ENCODE measurements at places on chromosomes 5 and 9.

DNA sequence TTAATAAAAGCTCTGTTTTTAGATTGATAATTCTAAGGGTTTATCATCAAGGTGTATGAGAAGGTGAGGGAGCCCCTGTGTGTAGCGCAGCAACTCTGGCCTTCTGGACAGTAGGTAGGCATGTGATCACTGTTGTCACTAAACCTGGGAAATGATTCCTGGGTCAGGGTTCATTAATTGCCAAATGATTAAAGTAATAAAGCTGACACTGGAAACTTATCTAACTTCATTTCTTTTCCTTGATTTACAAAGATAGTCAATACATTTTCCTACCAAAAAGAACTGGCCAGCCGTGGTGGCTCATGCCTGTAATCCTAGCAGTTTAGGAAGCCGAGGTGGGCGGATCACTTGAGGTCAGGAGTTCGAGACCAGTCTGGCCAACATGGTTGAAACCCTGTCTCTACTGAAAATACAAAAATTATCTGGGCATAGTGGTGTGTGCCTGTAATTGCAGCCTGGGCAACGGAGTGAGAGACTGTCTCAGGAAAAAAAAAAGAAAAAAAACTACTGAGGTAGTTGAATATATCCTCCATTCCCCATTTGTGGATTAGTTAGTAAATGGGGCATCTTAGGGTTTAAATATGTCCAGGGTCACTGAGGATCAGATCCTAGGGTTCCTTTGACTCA lies 2.4 kb downstream of the EHMT1 start:
- DNase-seq: peak; percentile 34

DNA sequence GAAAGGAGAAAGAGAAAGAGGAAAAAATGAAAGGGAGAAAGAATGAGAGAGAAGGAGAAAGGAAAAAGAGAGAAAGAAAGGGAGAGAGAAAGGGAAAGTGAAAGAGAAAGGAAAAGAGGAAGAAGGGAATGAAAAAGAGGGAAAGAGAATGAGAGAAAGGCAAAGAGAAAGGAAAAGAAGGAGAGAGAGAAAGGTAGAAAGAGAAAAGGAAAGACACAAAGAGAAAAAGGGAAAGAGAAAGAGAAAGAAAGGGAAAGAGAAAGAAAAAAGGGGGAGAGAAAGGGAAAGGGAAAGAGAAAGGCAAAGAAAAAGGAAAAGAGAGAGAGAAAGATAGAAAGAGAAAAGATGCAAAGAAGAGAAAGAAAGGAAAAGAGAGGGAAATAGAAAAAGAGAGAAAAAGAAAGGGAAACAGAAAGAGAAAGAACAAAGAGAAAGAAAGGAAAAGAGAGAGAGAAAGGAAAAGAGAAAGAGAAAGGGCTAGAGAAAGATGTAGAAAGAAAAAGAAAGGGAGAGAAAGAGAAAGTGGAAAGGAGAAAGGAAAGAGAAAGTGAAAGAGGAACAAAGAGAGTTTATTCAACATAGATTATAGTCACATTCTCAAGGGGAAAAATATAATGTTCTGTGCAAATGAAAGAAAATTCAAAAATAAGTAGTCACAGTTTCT lies 165.2 kb downstream of the TMEM38B start:
- DNase-seq: no peak

DNA sequence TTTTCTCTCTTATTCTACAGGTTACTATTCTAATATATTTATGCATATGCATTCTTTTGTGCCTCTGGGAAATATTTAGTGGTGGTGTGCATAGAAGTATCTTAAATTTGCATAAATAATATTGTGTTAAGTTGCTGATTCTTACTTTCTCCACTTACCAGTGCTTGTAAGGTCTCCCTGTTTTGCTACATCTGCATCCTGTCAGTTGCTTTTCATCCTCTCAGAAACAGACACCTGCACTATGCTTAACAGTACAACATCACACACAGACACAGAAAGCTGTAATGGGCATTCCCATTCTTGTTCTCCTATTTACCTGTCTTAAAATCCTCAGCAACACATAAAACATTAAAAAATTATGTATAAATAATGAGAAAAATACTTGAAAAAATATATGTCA lies 713.3 kb upstream of the RGMB start:
- DNase-seq: no peak

- no peak for DNase-seq
These were observed 34.2 kb downstream of the THBS4 start for GRCh38 chr5:80069251-80069800.

GRCh38 chr5:127187706-127188105 lies 102.9 kb upstream of the MEGF10 start:
- no peak for DNase-seq

DNA sequence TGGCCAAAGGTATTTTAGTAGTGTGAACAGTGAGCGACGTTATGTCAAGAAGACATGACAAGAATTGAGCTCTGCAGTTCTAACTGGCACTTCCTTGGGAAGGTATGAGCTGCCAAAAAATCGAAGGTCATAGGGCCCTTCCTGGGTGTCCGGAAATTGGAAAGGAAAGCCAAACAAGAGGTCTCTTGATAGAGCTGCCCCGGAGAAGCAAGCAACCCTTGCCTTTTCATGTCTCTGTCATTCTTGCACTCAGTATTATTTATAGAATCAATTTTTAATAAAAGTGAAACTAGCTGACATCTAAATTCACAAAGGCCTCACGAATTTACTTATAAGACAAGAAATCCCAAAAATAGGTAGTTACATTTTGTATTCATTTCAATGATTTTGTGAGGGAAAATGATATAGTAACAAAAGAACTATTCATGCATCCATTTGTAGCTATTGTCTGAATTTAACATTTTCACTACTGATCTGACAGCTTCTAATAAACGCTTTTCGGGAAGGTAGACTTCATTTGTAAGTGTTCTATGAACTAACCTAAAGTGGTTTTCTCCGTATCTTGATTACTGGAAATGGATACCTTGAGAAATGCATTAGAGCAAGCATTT lies 113.8 kb upstream of the VCAN start:
- DNase-seq: no peak

DNA sequence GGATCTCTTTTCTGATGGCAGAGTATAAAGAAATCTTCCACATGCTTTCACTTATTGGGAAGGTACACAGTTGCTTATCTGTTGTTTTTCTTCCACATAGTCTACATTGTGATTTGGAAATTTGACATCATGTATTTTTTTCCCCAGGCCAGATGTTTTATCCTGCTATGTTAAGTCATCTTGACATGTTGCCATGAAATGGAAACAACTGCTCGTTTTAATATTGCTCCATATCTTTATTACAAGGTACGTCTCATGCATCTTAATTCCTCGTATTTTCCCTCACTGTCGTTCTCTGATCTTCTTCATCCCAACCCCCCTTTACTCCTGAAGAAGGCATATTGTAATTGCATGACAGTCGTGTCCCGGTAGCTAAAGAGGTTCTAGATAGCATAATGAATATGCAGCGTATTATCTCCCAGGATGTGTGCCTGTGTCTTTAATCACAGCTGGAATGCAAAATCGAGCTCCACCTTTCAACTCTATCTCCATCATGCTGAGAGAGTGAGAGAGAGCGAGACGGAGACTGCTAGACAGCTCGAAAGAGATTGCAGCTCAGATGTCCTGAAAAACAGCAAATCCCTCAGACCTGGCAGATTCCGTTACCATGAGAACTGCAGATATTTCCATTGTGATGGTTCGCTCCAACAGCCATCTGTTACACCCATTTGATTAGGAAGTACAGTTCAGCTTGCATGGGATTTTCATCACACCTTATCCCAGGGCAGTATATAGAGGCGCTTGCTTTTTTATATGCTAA lies 281.7 kb downstream of the TMEM38B start:
- no peak for DNase-seq

GRCh38 chr9:99024959-99025358 lies 80.0 kb upstream of the TGFBR1 start:
- no peak for DNase-seq

DNA sequence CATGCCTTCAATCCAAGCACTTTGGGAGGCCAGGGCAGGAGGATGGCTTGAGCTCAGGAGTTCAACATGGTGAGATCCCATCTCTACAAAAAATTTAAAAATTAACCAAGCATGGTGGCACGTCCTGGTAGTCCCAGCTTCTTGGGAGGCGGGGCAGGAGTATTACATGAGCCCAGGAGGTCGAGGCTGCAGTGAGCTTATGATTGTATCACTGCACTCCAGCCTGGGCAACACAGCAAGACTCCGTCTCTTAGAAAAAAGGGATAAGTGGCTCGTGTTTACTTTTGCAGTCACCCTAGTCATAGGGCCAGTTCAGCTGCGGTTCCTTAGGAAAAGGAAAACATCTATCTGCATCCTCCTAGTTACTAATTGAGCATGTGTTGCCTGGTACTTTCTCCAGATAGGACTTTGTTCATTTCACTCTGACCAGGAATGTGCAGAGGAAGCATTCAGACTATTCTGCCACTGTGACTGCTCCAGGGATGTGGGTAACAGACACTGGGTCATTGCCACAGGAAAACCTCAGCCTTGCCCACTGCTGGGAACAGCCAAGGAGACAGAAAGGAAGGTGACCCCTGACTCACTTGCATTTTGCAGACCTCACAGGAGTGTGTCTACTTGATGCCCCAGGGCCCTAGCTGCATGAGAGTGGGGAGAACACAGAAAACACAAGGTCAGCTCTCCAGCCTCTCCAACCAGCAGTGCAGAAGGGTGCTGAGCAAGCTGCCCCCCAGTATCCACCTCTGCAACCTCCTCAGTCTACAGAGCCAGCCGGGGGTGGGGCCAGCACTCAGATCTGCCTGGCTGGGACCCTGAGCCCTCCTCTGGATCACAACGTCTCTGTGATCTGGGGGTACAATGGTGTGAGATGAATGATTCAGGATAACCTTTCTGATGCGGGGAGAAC lies 33.9 kb upstream of the ALDH1B1 start:
- DNase-seq: no peak

GRCh38 chr5:148904440-148904839 lies 78.0 kb downstream of the ADRB2 start:
- no peak for DNase-seq

DNA sequence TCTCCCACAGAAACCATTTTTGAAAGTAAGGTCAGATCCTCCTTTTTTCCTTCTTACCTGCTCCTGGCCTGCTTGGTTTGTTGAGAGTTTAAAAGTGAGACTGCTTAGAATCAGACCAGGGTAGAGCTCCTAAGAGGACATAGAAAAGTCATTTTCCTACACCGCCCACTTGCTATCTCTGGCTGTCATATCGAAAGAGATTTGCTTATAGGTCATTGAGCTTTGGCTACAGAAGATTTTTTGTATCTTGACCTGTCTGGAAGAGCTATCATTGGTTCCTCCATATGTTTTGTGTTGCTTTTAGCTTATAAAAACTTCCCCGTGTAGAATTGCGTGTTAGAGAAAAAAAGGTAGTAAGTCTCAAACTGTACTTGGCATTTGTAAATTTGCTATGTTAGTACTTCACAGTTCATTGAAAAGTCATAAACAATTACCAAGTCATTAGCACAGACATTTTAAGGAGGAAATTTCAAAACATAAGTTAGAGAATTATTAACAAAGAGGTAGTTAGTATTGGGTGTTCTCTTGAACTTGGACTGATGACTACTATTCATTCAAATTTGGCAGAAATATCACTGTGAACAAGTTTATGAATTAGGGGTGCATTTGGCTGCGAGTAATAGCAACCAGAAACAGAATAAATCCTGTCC lies 96.6 kb downstream of the MAN2A1 start:
- no peak for DNase-seq

GRCh38 chr9:21710548-21711191 lies 91.8 kb upstream of the MTAP start:
- DNase-seq: no peak

Measured in CD4-positive, alpha-beta T cell treated with Interleukin-1 beta for 1 hour (primary cell).